ENCODE measurements at places on chromosomes 7 and 10. TPM values are rescaled to one million over a fixed set of nuclear protein-coding genes. Genes with fewer than 3 reads are reported as not detected.

Gene RPEL1
- not detected for total RNA-seq

GRCh38 chr7:42735081-42735480 is 176.8 kb downstream of the C7orf25 start:
- H3K36me3 ChIP-seq, result no peaks in the 10 kb centered on the region
- no peak overlapping the region for H3K4me3 ChIP-seq
- H3K4me1 ChIP-seq, result peaks cover 5% of the 10 kb centered on the region
- no peaks in the 10 kb centered on the region for H3K27me3 ChIP-seq

- H3K36me3 ChIP-seq, result no peaks in the 10 kb centered on the region
- peak overlapping the region; percentile 38 for H3K4me3 ChIP-seq
- ATAC-seq, result peak; percentile 58
- H3K4me1 ChIP-seq, result peaks cover 3% of the 10 kb centered on the region
- H3K27me3 ChIP-seq, result no peaks in the 10 kb centered on the region
Measured at GRCh38 chr7:74269757-74270277, 15.6 kb upstream of the RFC2 start.

GRCh38 chr10:44046605-44047004 is 338.3 kb downstream of the CXCL12 start:
- ATAC-seq, result no peak
- H3K4me1 ChIP-seq, result peaks cover 43% of the 10 kb centered on the region
- H3K27ac ChIP-seq, result peak overlapping the region; percentile 26
- H3K4me3 ChIP-seq, result no peak overlapping the region

DNA sequence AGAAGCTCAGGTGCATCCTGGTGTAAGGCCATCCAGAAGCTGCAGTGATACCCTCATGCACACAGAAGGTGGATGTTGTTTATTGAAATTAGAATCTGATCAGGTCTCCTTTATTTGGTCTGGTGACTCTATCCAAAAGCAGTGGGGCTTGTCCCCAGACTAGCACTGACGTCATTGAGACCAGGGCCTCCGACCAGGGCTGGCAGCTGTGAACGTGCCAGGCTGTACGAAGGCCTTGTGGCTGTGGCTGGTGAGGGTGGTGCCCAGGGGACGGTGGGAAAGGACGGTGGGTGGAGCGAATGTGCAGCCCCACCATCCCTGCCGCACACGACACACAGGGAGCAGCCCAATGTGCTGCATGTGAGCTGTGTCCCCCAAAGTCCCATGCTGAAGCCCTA is 160.0 kb downstream of the ADARB2 start:
- no peaks in the 10 kb centered on the region for H3K36me3 ChIP-seq
- ATAC-seq, result no peak
- H3K27ac ChIP-seq, result no peak overlapping the region
- H3K27me3 ChIP-seq, result peaks cover 52% of the 10 kb centered on the region

GRCh38 chr7:25770235-25770634 is 381.8 kb upstream of the NFE2L3 start:
- no peaks in the 10 kb centered on the region for H3K4me1 ChIP-seq
- no peak for ATAC-seq
- no peaks in the 10 kb centered on the region for H3K36me3 ChIP-seq
- H3K4me3 ChIP-seq, result no peak overlapping the region
- H3K27me3 ChIP-seq, result no peaks in the 10 kb centered on the region

Gene CYP26C1
- not detected for total RNA-seq

Gene AOAH
- total RNA-seq, result 20.5 TPM

DNA sequence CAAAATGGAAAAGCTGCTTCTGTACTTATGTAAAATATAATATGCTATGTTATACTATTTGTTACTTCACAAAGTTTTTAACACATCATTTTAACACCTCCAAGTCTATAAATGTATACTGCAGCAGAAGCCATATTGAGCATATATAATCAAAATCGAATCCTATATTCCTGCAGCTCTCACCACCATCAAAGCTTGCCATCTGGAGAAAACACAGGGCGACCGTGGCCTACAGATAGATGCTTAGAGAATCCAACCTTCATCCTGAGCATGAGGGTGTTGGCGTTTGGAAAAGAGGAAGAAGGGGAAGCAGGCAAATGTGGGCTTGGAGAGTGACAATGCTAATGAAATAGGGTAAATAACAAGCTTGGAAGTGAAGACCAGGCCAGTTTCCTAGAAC is 258.8 kb upstream of the IMMP2L start:
- no peak overlapping the region for H3K4me3 ChIP-seq
- H3K36me3 ChIP-seq, result peaks cover 12% of the 10 kb centered on the region
- ATAC-seq, result no peak
- no peaks in the 10 kb centered on the region for H3K4me1 ChIP-seq
- no peaks in the 10 kb centered on the region for H3K27me3 ChIP-seq

Gene GPR158
- total RNA-seq, result 0.27 TPM

Gene PRKRIP1
- 48.7 TPM for total RNA-seq

DNA sequence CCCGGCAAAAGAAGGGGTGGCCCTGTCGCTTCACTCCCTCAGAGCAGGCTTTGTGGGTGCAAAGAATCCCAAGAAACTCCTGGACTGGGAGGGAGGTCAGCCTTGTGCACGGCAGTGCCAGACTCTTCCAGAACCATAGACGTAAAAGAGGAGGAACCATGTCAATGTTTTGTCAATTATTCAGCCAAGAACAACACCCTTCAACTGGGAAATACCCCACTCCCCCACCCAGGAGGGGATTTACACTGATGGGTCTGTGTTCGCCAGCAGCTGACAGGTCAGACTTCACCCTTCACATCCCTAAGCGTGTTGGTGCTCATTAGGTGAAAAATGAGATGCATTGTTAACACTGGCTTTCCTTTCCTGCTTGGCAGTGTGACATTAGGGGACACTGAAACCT is 116.8 kb upstream of the BMPER start:
- no peaks in the 10 kb centered on the region for H3K36me3 ChIP-seq
- H3K27ac ChIP-seq, result no peak overlapping the region
- H3K27me3 ChIP-seq, result no peaks in the 10 kb centered on the region
- no peaks in the 10 kb centered on the region for H3K4me1 ChIP-seq

Gene IQCE
- 23.5 TPM for total RNA-seq

Gene ADCY1
- 0.81 TPM for total RNA-seq

- H3K27ac ChIP-seq, result peak overlapping the region; percentile 32
- H3K4me1 ChIP-seq, result no peaks in the 10 kb centered on the region
- peaks cover 41% of the 10 kb centered on the region for H3K27me3 ChIP-seq
- peak; percentile 29 for ATAC-seq
- H3K36me3 ChIP-seq, result no peaks in the 10 kb centered on the region
- H3K4me3 ChIP-seq, result peak overlapping the region; percentile 57
Measured at GRCh38 chr7:87474533-87475358, 734 bp downstream of the ABCB4 start.

DNA sequence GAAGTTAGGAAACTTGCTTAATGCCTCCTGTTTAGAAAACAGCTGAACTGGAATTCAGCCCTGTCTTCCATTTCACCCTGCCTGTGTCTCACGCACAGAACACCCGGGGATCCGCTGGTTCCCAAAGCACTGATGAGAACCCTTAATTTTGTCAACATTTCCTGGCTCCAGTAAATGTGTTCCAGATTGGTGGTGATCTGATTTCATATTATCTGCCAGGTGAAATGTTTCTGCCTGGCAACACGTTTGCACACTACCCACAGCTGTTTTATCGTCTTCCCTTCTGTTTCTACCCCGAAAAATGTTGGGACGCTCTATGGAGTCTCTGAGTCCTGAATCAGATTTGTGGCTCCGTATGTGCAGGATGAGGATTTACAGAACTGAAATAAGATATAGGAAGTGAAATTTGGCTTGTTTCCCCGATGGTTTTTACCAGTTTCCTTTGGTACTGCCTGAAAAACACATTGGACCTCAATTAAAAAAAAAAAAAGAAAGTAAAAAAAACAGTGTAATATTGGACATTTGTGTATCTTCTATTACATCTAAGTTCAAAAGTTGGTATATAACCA is 29.0 kb downstream of the MRC1 start:
- H3K4me3 ChIP-seq, result no peak overlapping the region
- H3K27me3 ChIP-seq, result no peaks in the 10 kb centered on the region
- H3K27ac ChIP-seq, result no peak overlapping the region

Gene TMEM273
- 24.0 TPM for total RNA-seq

DNA sequence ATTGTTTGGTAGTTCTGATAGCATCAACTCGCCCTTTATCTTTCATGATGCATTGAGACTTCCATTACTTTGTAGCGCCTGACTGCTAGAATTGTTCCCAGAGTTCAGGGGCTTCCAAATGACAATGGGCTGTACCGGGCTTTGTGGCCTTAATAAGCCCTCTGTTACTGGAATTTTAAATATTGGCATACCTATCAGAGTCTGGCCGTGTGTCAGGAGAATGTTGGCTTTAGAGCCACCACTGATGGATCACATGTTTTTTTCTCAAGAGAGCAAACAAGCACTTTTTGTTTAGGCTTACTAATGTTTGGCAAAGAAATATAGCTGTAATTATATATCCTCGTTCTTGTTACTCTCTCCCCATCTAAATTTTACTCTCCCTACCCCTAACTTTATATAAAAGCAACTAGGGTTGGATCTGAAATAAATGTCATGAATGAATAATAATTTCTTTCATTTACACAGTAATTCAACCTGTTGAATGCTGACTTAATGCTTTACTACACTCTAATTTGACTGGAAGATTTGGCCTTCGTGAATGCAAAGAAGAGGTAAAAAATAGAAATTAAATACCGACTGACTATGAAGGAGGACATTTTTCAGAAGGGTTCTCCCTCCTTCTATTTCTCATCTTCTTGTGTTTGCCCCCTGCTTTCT is 396.7 kb downstream of the AUTS2 start:
- no peaks in the 10 kb centered on the region for H3K36me3 ChIP-seq
- H3K27me3 ChIP-seq, result no peaks in the 10 kb centered on the region
- no peaks in the 10 kb centered on the region for H3K4me1 ChIP-seq
- no peak overlapping the region for H3K4me3 ChIP-seq
- no peak for ATAC-seq
- H3K27ac ChIP-seq, result no peak overlapping the region

GRCh38 chr7:29764227-29764626 is 42.1 kb upstream of the WIPF3 start:
- ATAC-seq, result no peak
- peaks cover 5% of the 10 kb centered on the region for H3K27me3 ChIP-seq
- no peak overlapping the region for H3K4me3 ChIP-seq
- no peak overlapping the region for H3K27ac ChIP-seq
- no peaks in the 10 kb centered on the region for H3K36me3 ChIP-seq
- no peaks in the 10 kb centered on the region for H3K4me1 ChIP-seq

DNA sequence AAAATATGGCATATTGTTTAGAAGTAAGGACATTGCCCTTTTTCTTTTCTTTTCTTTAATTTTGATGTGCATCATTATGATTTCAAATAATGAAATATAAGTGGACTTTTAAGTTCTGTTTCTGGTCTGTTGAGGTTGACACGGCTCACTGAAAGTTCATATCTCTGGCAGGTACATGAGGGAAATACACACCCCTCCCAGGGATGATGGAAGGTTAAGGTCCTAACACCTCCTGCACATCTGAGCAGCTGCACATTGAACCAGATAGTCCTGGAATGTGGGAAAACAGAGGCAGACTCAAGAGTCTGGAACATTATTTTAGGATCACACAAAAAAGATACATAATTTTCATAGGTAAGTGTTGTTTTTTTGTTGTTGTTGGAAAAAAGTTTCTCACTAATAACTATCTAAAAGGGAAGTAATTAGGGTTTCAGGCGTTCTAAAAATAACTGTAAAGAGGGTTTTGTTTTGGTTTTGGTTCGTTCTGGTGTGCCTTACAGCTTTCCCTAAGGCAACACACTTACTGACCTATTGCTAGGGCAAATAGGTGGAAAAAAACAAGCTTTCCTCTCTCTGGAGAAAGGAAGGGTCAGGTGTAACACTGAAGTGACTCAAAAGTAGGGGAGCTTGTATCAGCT is 201.2 kb upstream of the PRKCQ start:
- no peak for ATAC-seq
- no peak overlapping the region for H3K4me3 ChIP-seq
- H3K36me3 ChIP-seq, result no peaks in the 10 kb centered on the region
- H3K27ac ChIP-seq, result no peak overlapping the region
- H3K27me3 ChIP-seq, result peaks cover 9% of the 10 kb centered on the region
